BE2C (cell line): ENCODE measurements at places on chromosomes 7 and 10.

- no peak for DNase-seq
Measured at GRCh38 chr10:67784474-67784873, 53.5 kb downstream of the DNAJC12 start.

DNA sequence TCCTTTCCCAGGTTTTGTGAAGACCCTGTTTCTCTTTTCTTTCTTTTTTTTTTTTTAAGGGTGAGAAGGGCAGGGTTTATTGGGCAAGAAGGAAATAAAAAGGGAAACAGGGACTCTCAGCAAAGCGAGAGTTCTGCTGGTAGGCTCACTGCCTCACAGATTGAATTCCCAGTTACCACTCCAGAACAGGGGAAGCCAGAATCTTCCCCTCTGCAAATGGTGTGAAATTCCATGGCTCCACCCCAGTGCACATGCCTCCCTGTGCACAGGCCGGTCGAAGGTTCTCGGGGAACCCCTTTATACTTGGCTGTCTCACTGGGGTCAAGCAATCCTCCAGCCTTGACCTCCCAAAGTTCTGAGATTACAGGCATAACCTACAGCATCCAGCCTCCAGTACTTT is 10.5 kb upstream of the GUSB start:
- DNase-seq: no peak

DNA sequence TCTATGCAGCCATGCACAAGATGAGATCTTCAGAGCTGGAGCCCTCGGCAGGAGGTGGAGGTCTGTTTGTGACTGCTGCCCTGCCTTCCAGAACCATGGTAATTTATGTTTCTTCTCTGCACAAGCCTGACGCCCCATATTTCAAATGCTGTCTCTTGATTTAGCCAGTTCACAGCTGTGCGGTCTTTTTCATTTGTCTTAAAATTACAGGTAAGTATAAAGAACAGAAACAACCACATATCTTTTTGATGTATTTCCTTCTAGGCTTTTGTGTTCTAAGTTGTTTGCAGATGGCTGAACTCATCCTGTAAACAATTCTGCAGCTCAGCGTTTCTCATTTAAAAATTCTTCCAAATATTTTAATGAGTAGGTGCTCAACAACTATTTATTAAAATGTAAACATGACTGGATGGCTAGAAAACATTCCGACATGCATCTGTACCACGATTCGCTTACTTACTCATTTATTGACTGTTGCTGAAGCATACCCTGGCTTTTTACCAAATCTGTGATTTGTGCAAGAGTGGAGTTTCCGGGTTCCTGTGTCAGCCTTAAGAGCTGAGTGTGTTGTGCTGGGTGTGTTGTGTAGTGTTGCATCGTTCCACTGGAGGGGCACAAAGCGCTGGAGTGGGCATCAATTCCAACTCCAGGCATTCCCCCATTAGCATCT is 58.9 kb downstream of the PIP4K2A start:
- DNase-seq: no peak

DNA sequence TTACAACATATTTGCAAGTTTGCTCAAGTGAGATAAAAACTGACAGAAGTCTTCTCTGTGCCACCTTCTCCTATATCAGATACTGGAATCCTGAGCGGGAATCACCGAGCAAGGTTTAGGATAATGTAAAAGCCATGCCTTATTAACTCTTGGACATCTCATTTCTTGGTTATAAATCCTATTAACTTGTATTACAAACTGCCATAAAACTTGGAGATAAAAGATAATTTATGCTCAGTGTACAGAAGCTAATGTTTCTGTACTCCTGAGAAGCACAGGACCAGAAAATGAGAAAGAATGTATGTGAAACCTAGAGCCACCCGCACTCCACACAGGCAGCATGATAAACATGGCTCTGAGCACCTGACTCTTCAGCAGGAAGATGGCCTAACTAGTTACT is 181.2 kb upstream of the NOBOX start:
- DNase-seq: no peak

DNA sequence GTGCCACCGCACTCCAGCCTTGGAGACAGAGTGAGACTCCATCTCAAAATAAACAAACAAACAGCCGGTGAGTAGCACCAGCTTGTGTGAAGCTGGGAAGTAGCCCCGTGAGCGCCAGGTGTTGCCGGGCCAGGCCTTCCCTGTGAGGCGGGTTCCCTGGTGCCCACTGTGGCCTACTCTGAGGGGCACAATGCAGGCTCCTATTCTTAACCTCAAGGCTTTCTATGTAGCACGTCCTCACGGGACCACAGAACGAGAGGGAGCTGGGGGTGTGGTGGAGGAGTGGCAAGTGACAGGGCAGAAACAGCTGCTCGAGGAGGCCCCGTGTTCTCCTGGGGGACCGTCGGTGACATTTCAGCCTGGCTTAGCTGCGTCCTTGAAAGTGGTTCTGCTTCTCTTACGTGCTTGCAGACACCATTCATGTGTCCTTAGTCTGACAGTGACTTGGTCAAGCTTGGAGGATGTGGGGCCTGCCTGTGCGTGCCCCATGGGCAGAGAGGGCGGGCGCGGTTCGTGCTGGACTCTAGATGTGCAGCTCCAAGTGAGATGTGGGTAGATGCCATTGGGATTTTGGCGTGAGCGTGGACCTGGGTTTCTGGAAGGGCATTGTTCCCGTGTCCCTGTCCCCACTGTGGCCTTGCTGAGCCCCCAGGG is 116.6 kb downstream of the NKX6-2 start:
- no peak for DNase-seq

DNA sequence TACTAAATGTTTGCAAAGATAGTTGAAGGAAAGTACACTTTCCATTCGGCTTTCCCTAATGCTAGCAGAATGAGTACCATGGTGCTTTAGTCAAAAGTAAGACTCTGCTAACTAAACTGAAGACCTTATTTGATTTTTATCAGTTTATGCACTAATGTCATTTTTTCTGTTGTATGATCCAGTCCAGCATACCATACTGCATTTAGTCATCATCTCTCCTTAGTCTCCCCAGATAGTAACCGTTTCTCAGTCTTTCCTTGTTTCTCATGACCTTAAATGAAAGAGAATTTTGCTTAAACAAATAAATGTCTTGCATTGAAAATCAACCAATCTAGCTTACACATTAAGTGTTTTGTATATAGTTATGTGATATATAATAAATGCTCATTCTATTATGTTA is 529.5 kb upstream of the SEMA3D start:
- no peak for DNase-seq

GRCh38 chr7:101933688-101934121 is 116.3 kb downstream of the CUX1 start:
- no peak for DNase-seq

DNA sequence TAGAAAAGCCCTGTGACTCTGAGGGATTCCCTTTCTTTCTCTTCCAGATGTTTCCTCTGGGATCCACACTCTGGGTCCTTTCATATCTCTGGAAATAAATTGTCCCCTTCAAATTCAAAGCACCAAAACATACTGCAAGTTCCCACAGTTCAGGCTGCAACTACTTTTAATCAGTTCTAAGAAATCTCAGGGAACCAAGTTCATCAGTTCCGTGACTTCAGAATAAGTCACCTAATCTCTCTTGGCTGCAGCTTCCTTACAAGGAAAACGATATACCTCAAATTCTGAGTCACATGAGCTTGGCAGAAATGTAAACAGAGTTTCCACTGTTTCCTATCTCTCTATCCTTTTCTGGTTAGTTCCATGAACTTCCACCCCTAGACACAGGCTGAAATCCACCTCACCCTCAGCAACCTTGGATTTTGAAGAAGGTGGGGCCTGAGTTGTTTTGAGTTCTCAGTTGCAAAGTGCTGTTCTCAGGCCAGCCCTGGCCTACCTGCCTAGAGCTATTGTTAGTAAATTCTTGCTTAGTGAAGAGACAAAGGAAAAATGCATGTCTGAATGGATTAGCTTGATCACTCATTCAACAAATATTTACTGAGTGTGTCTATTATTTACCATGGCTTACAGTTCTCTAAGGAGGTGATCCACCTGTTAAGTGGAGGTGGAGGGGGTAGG is 59.3 kb upstream of the IL6 start:
- no peak for DNase-seq

DNA sequence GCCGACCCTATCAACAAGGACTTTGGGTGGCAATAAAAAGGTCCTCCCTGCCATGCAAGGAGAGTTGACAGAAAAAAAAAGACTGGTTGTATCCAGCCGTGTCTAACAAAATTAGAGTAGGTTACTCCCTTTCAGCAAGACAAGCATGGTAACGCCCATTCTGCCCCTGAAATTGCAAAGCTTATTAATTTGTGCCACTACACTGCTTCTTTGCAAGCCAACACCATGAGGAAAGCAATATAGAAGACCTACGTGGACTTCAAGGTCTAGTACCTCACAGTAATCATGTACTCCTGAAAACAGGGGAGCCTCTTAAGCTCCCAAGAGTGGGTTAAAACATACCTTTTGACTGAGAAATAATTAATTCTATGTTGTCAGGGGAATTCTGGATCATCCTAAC is 90.3 kb downstream of the FRMPD2 start:
- DNase-seq: no peak

- no peak for DNase-seq
Measured at GRCh38 chr10:58384095-58384494, 1.1 kb upstream of the TFAM start.

- no peak for DNase-seq
Measured at GRCh38 chr7:43884617-43885016, 15.3 kb upstream of the MRPS24 start.

DNA sequence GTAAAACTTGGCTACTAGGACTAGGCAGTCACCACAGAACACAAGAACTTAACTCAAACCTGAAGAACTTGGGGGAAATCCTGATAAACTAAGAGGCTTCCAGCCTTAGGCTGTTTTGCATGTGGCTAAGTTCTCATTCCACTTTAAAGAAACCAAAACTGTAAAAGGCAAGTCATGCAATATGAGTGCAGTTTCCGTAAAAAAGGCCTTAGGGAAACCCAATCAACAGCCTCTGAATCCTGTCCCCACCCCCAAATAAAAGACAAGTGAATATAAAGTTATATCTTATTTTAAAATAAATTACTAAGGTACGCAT is 95.1 kb downstream of the USP6NL start:
- no peak for DNase-seq

GRCh38 chr7:31883761-31884164 is 186.4 kb downstream of the PDE1C start:
- no peak for DNase-seq

- no peak for DNase-seq
Measured at GRCh38 chr7:99768471-99768870, 15.5 kb downstream of the CYP3A4 start.

DNA sequence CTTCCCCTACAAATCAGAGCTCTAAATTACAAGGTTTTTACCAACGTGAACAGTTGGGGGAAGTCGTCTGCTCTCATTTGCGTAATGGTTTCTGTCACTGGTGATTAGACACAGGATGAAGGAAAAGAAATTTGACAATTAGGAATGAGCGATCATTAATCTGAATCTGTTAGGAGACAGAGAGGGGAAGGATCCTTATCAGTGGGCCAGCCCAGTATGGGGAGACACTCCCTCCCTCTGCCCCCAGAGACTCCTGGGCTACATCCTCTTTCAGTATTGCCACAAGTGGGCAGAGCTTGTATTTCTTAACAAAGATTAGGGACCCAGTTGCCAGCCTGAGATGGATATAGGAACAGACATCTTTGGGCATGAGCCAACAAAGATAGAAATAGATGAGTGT is 15.5 kb downstream of the HIF1AN start:
- no peak for DNase-seq

DNA sequence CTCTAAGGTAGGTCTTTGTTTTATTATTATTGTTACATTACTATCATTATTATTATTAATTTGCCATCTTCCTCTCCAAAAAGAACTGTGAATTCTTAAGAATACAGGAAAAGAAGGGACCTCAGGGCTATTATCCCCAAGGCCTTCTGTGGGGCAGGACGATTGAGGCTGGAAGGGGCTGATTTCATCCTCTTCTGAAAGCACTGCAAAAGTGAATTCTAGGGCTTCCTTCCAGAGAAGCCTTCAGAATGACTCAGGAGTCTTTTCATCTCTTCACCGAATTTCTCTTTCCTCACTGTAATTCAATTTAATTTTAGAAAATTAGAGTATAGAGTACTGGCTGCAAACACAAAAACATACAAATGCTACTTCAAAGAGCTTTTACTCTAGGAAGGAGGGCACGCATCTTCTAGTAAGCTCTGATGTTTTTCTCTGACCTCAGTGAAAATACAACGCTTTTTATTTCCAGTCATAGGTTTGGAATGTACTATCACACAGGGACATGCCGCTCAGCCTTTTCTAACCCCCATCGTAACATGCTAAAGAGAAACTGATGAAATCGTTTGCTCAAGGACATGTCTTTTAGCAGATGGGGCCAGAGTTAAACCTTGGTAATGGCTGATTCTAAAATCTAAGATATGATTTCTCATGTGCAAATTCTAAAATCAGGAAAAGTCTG is 280.2 kb upstream of the PITRM1 start:
- no peak for DNase-seq

GRCh38 chr7:73530800-73531199 is 8.7 kb upstream of the BAZ1B start:
- DNase-seq: no peak

GRCh38 chr7:157786375-157787274 is 449.8 kb downstream of the DNAJB6 start:
- no peak for DNase-seq

DNA sequence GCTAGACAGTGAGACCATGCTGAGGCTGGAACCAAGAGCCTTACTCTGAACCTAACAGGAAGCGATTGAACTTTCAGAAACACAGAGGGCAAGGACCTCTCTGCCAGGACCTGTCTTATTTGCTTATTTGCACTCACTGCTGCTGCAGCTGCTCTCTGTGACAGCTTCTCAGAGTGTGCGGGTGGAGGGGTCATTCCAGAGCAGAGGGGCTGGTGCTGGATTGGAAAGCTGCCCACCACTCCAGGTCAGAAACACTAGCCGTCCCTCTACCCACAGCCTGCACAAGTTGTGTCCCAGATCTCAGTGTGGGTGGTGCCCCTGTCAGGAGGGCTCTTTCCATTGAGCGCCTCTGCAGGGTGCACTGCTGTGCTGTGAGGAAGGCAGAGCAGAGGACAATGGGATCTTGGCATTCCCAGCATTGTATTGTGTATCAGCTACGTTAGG is 126.2 kb downstream of the CCNY start:
- DNase-seq: no peak

DNA sequence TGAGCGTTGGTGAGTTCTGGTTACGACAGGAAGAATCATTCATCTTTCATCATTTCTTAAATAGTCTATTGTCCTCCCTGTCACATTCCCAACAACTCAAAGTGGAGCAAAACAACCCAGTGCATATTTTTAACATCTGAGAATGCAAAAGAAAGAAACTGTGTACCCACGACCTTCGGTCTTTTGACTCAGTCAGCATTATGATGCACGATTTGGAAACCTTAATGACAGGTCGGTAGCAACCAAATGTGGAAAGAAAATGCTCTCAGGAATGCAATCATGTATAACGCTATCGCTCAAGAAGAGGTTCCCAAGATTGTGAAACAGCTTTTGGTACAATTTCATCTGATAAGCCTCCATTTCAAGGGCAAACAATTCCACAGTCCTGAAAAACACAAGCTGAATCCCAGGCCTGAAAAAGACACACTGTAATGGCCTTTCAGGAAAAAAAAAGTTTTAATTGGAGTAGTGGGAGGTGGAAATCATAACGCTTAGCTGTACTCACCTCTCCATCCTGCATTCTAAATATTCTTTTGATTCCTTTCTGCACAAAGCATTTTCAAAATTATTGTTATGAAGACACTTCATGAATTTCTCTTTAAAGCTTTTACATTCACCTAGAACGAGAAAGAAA is 2.6 kb downstream of the COX19 start:
- no peak for DNase-seq

GRCh38 chr7:22094413-22095342 is 149.0 kb upstream of the CDCA7L start:
- DNase-seq: peak; percentile 46

GRCh38 chr10:25682203-25682851 is 251.7 kb upstream of the MYO3A start:
- peak; percentile 36 for DNase-seq
